ENCODE measurements at places on chromosomes 6 and 20. TPM values are rescaled to one million over a fixed set of nuclear protein-coding genes. Genes with fewer than 3 reads are reported as not detected.

TSBP1 gene
- polyA plus RNA-seq: not detected

GRCh38 chr6:163405412-163406309 lies 8.9 kb upstream of the QKI start:
- no peak for DNase-seq

RIN2 gene
- 24.3 TPM for polyA plus RNA-seq

GRCh38 chr6:110400208-110400607 lies 15.2 kb downstream of the DDO start:
- no peak for DNase-seq

DNA sequence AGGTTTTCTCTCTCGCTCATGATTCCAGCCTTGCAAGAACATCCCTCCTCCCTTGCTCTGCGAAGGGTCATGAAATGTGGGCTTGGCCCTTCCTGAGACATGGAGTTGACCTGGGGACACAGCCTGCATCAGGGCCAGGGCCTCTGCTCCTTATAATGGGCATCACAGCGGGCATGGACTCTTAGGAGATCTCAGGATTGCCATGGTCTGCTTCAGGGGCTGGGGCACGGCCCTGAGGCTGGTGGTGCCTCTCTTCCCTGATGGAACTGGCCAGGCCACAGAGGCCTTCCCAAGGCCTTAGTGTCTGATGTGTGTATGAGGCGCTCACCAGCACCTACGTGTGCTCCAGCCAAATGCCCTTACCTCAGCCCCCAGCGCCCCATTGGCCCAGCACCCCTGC lies 23.9 kb downstream of the ENTPD6 start:
- no peak for DNase-seq

ADISSP gene
- 17.0 TPM for polyA plus RNA-seq

TNFRSF6B gene
- 3.8 TPM for polyA plus RNA-seq

- peak; percentile 40 for DNase-seq
These were observed 58.5 kb downstream of the AHI1 start for GRCh38 chr6:135438907-135439535.

IBTK gene
- 36.0 TPM for polyA plus RNA-seq

KCNQ5 gene
- polyA plus RNA-seq: 3.1 TPM

RHAG gene
- 0.06 TPM for polyA plus RNA-seq

DNA sequence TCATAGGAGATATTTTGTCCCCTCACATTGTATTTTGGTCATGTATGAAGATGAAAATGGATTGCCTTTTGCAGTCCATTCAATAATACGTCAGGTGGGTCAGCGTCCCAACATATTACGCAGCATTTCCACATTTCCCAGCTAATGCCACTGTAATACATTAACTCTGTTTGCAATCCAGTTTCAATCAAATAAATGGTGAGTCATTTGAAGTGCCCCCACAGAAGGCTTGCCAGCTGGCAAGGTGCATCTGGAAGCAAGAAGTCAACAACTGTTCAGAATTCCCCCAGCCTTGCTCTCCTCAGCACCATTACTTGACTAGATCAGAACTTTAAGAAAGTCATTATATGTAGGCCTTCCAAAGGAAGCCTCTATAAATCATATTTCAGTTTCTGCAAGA lies 50.4 kb downstream of the PHACTR1 start:
- DNase-seq: peak; percentile 12

GRCh38 chr6:57163956-57164355 lies 8.2 kb upstream of the BAG2 start:
- DNase-seq: no peak

ZNF343 gene
- 7.8 TPM for polyA plus RNA-seq

DNA sequence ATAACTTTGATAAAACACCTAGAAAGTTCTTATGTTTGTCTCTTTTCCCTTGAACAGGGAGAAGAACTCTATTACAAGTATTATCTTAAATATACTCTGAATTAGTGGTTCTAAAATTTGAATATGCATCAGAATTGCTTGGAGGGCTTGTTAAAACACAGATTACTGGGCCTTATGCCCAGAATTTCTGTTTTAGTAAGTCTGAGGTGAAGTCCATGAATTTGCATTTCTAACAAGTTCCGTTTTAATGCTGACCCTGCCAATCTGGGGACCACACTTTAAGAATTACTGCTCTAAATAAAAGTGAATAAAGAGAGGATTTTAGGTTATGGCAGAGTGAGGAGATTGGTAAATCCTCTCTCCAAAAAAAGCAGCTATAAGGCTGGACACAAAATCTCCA lies 168.1 kb upstream of the FLRT3 start:
- DNase-seq: no peak

GRCh38 chr6:77178821-77179220 lies 284.5 kb downstream of the HTR1B start:
- peak; percentile 39 for DNase-seq

- DNase-seq: no peak
These were observed 623.8 kb downstream of the TENT5A start for GRCh38 chr6:81128671-81129070.

MANEA gene
- 16.8 TPM for polyA plus RNA-seq

DNA sequence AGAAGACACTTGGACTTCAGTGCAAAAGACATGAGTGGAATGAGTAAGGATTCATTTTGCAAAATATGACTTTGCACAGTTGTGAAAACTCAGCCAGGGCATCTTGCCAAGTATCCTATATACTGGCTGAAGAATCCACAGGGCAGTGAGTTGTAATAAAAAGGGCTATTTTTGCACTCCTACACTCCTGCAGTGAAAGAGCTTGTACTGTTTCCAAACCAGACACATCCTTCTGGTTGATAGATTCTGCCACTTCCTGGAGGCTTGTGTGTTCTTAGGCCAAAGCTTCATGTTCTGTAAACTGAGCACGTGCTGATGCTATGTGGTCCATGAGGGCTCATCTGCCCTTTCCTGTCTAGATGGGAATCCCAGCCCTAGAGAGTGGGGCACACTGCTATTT lies 34.9 kb downstream of the GMPR start:
- peak; percentile 76 for DNase-seq

- no peak for DNase-seq
These were observed 23.3 kb upstream of the ENPP1 start for GRCh38 chr6:131784561-131784960.

DNA sequence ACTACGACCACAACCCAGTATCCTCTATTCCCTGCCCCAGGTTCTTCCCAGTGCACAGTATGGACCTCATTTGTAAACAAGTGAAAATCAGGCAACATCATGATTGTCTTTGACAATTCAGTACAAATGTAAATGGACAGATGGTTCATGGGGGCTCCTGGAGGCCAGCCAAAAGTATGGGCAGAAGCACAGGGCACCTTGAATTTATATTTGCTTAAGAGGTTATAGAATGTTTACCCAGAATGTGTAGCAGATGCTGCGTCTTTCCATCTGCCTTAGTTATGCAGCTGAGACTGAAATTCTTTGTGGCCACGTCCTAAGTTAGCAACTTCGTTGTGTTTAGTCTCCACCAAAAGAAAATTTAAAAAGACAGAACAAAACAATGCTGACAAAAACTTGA lies 559.6 kb upstream of the NRSN1 start:
- no peak for DNase-seq

DNA sequence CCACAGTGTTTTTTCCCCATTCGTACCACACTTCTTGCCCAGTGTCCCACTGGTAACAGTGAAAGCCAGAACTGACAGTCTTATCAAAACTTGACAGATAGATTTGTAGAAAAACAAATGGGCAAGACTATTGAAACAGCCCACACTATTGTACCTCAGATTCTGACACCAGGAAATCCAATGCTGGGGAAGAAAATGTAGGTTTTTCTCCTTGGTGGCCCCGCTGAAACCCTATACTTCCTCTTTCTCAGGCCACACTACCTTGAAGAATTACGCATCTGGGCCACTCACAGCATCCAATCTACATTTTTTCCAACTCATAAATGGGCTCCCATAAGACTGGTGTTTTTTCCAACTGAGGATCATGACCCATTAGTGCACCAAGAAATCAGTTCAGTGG lies 90.9 kb upstream of the HDDC2 start:
- DNase-seq: no peak

PLA2G7 gene
- not detected for polyA plus RNA-seq

DNA sequence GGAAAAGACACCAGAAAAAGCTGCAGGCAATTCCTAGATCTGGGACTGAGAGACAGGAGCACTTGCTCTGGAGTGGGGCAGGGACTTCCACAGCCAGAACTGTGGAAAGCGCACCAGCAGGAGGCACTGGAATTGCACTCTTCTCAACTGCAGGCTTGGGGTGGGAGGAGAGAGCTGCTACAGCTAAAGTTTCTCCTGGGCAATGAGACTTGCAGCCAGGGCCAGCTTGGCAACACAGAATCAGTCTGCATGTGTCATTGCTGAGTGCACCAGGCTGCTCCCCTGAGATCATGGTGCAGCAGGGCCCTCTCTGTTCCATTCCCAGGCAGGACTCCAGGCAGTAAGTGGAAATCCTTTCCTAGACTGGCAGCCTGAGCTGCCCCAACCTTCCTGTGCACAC lies 145.8 kb downstream of the INSM1 start:
- DNase-seq: no peak

GRCh38 chr6:73200247-73200646 lies 25.0 kb downstream of the KHDC1L start:
- no peak for DNase-seq

SLC22A3 gene
- polyA plus RNA-seq: 0.03 TPM

GRCh38 chr6:53926505-53926904 lies 131.7 kb downstream of the LRRC1 start:
- DNase-seq: peak; percentile 80

DNA sequence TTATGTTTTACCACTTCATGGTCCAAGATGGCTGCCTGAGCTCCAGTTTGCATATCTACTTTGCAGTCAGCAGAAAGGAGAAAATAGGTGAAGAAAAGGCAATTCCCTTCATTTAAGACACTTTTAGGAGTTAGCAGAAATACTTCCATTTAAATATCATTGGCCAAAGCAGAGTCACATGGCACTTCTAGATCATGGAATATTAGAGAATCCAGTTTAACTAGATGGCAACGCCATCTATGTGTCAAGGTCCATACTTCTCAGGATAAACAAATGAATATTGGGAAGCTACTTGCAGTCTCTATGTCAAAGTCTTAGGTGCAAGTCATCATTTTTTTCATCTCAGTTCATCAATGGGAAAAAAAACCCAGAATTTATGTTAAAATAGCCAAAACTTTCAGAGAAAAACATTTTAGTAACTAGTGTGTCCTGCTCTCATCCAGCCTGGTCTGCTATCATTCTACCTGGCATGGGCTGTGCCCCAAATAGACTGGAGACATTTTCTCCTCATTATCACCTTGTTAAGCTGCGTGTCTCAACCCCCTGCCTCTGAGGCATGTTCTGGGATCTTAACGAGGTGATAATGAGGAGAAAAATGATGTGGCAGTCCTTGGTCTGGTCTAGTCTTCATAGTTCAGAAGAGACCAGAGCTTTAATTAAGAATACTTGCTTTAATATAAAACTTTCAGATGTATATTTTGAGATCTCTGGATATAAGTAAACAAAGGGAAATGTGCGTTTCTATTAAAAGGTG lies 227.3 kb downstream of the TBX18 start:
- no peak for DNase-seq

DNA sequence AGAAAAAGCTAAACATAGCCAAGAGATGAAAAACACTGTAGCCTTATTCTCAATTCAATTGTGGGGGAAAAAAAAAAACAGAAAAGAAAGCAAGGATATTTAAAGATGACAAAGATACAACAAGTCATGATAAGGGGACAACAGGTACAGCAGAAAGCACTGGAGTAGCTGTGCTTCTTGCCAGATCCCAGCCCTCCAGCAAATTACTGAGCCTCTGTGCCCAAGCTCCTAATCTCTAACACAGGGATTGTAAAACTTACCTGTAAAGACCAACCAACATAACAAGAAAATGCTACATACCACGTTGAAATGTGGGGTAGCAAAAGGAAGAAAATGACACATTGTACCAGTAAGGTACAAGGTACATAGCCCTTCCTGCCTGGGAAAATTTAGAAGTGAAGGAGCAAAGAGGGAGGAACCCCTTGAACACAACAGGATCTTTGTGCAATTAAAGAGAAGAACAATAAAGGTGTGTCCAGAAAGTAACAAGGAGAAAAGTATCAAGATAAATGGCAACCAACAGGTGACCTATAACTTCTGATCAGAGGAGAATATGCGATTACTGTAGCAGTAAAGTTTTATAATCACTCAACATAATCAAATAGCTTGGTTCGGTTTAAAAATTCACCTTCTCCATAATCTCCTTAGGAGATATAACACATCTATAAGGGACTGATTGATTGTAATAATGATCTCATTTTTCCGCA lies 30.6 kb downstream of the PREP start:
- no peak for DNase-seq

DNA sequence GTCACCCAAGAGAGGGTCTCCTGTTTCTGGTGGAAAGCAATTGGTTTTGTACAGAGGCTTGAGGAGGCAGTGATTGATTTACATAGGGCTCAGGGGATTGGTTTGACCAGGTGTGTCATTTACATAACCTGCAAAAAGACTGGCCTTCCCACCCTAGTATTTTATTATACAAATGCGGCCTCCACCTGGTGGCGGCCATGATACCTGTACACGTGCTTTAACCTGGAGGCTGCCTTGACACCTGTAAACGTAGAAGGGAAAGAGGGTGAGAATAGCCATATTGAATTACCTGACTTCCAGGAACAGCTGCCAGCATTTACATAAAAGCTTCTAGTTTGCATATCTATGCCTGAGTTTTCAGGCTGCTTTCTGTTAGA lies 48.7 kb downstream of the HLA-DPB1 start:
- DNase-seq: no peak

GRCh38 chr6:152457949-152458624 lies 179.1 kb downstream of the SYNE1 start:
- peak; percentile 68 for DNase-seq

- no peak for DNase-seq
These were observed 534 bp upstream of the AKIRIN2 start for GRCh38 chr6:87702589-87702945.

MYMX gene
- not detected for polyA plus RNA-seq

- DNase-seq: no peak
These were observed 35.1 kb downstream of the SRC start for GRCh38 chr20:37380864-37381579.

GTSF1L gene
- not detected for polyA plus RNA-seq

DNA sequence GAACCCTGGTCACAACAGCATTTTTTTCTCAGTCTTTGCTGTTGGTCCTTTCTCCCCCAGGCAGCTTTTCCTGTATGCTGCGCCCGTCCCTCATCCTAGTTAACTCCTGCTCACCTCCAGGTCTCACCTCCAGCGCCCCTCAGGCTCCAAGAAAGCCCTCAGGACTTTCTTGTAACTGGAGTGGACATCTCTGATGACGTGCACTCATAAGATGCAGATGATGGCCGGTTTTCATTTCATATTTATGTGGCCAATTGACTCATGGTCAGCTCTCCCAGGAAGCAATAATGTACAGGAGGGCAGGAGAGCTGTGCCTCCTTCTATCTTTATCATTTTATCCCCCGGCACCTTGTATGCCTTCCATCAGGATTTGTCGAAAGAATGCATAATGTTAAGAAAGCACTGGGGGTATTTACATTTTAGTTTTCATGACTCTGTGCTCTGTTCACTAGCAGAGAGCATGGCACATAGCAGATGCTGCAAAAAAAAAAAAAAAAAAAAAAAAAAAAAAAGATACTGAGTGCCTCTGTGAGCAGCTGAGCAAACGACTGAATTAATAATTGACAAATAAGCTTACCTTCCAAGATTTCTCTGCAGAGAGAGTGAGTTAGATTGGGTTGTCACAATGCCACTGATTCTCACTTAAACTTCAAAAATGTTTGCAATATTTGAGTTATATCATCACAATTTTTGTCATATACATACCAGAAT lies 170.2 kb downstream of the DOK5 start:
- DNase-seq: no peak

LRRC73 gene
- polyA plus RNA-seq: 0.17 TPM

Data from fibroblast of lung (primary cell).